ENCODE measurements at places on chromosomes 5 and 9.

- H3K4me1 ChIP-seq = no peaks in the 10 kb centered on the region
- H3K27me3 ChIP-seq = no peaks in the 10 kb centered on the region
These were observed 327.8 kb downstream of the TMEM167A start for GRCh38 chr5:82749461-82749820.

GRCh38 chr9:32430720-32431119, 46.3 kb downstream of the ACO1 start:
- no peaks in the 10 kb centered on the region for H3K27me3 ChIP-seq
- no peak overlapping the region for H3K4me3 ChIP-seq
- H3K27ac ChIP-seq = no peak overlapping the region
- no peaks in the 10 kb centered on the region for H3K4me1 ChIP-seq
- DNase-seq = no peak

DNA sequence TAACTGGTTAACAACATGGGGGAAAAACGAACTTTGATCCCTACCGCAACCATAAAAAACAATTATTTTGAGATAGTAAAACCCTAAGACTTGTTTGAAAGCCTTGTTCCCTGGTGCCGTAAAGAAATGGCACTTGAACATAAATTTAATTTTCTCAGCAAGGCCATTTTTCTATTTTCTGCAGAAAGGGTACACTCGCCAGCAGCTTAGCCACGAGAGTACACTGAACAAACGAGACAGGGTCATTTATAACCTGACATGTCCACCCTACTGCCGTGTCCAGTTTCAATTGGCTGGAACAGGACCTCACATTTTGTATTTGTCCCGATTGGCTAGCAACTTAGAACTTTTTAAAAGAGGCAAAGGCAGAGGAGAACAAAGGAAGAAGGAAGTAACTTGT, 26.8 kb downstream of the FBXW11 start:
- no peak for DNase-seq
- H3K27ac ChIP-seq = no peak overlapping the region
- no peaks in the 10 kb centered on the region for H3K27me3 ChIP-seq
- H3K4me1 ChIP-seq = peaks cover 11% of the 10 kb centered on the region
- no peaks in the 10 kb centered on the region for H3K36me3 ChIP-seq

DNA sequence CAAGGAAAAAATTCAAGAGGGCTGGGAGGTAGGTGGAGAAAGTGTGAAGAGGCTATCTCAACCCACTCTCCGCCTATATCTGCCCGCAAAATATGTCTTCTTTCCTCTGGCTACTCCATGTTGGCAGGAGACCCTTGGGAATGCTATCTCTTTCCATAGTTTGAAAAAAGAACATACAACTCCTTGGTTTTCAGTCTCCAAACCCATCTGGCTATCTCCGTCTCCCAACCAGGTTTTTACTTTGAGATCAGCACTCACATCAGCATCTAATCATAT, 109.9 kb upstream of the IFNE start:
- DNase-seq = no peak
- no peaks in the 10 kb centered on the region for H3K27me3 ChIP-seq
- H3K27ac ChIP-seq = no peak overlapping the region
- H3K36me3 ChIP-seq = no peaks in the 10 kb centered on the region

- H3K4me1 ChIP-seq = peaks cover 9% of the 10 kb centered on the region
- DNase-seq = no peak
- H3K27me3 ChIP-seq = peaks cover 22% of the 10 kb centered on the region
- H3K36me3 ChIP-seq = no peaks in the 10 kb centered on the region
These were observed 133.3 kb upstream of the HAND1 start for GRCh38 chr5:154611341-154611767.

DNA sequence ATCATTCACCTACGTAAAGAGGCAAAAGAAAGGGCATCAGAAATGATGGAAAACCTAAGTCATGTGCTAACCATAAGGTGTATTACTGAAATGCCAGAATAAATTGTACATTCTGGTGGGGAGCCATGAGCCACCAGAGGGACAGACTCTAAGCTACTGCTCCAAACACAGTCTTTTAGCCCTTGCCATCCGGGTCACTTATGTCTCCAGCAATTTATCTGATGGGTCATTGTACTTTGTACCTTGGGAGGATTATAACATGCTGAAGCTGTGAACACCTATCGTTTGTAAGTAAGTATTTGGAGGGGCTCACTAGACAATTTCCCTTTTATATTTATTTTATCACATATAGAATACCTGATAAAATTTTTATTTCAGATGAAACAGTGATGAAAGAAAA, 495.1 kb downstream of the KIF4B start:
- H3K4me1 ChIP-seq = no peaks in the 10 kb centered on the region
- no peaks in the 10 kb centered on the region for H3K36me3 ChIP-seq
- no peaks in the 10 kb centered on the region for H3K27me3 ChIP-seq
- H3K4me3 ChIP-seq = no peak overlapping the region
- H3K27ac ChIP-seq = no peak overlapping the region

DNA sequence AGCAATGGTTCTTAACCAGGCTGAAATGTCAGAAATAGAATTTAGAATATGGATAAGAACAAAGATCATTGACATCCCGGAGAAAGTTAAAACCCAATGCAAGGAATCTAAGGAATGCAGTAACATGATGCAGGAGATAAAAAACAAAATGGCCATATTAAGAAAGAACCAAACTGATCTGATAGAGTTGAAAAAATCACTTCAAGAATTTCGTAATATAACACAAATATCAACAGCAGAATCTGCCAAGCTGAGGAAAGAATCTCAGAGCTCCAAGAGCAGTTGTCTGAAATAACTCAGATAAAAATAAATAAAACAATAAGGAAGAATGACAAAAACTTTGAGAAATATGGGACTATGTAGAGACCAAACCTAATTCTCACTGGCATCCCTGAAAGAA, 37.8 kb upstream of the TAS2R1 start:
- H3K36me3 ChIP-seq = no peaks in the 10 kb centered on the region
- no peak overlapping the region for H3K4me3 ChIP-seq
- H3K27ac ChIP-seq = no peak overlapping the region
- DNase-seq = no peak

DNA sequence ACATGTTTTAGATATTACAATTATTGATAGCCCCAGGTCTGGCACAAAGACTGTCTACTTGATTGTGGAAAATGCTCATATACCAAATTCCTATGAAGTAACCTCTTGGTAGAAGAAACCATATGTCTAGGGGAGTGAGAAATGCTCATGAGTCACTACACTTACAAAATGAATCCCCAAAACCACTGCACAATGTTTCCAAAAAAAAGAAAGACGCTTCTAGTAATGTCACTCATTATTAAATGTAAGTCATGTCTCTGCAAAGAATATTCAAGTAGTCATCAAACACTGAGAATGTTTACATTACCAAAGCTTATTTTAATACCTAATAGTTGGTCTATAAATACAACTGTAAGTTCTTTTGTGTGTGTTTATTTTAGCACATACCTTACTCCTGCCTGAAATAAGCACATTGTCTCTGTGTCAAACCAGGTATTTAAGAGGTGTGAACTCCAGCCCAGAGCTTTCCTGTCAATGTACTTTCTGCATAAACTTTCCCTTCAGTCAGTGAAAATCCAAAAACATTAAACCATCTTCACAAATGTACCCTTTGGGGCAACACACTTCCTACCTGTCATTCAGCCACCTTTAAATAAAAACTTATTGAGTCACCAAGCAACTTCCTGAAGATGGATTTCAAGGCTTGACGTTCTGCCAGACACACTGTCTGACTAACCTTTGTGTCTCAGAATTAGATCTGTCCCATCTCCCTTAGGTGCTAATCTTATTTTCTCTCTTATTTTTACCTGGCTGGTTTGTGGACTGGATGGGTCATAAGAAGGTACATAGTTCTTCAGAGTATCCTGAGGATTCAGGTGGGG, 194.0 kb downstream of the NFIB start:
- H3K27me3 ChIP-seq = no peaks in the 10 kb centered on the region
- H3K4me1 ChIP-seq = peaks cover 6% of the 10 kb centered on the region
- peaks cover 15% of the 10 kb centered on the region for H3K36me3 ChIP-seq
- H3K27ac ChIP-seq = no peak overlapping the region
- H3K4me3 ChIP-seq = no peak overlapping the region

- H3K27me3 ChIP-seq = no peaks in the 10 kb centered on the region
- H3K36me3 ChIP-seq = peaks cover 4% of the 10 kb centered on the region
- H3K4me3 ChIP-seq = no peak overlapping the region
- no peaks in the 10 kb centered on the region for H3K4me1 ChIP-seq
These were observed 26.3 kb downstream of the CDK7 start for GRCh38 chr5:69261034-69261433.

Data from left lung (tissue), 14 donors.